Stimulated activated CD8-positive, alpha-beta memory T cell treated with anti-CD3 and anti-CD28 coated beads, Interleukin-12 subunit alpha, Interleukin-12 subunit beta, amount 100 ng/mL, for 1 hour (primary cell): ENCODE measurements at places on chromosomes 7 and 10.

DNA sequence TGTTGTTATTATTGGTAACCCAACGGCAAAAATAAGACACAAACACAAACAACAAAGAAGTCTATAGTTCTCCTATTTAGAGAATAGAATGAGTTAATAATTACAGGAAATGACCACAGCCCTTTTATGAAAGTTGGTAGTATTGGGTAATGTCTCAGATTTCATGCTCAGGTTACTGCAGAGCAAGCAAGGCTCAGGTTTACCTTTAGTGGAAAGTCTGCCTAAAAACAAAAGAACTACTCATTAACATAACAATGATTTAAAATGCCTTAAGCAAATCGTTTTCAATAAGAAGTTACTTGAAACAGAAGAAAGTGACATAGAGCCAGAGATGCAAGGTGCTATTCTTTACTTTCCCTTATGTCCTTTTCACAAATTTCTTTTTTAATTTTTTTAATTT is 441.2 kb downstream of the PLXDC2 start:
- no peak for DNase-seq

DNA sequence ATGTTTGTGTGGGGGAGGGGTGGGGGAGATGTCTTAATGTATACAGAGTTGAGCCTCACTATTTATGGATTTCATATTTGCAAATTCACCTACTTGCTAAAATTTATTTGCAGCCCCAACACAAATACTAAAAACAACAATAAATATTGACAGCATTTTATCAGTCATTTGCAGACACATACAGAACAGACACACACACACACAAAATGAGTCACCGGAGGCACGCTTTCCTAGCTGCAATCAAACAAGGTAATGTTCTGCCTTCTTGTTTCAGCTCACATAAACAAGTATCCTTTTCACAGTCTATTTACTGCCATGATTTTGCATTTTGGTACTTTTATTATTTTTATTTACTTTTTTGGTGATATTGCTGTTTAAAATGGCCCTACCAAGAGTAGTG is 88.5 kb downstream of the IPMK start:
- DNase-seq: no peak

- no peak for DNase-seq
Measured at GRCh38 chr7:54987772-54988171, 31.0 kb upstream of the EGFR start.

DNA sequence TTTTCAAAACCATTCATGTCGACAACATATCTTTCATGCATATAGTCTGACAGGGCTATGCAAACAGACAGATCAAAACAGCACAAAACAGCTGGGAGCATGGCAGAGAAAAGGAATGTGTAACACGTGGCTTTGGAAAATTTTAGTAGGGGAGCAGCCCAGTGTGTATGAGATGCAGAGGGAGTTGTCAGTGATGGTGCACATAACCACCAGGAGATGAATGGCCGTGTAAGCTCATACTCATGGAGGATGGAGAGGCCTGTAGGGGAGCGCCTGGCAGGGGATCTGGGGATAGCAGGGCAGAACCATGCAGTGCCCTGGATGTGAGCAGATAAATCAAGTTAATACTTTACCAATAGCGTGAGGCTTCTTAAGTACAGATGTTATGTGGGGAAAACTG is 45.7 kb downstream of the RHOBTB1 start:
- no peak for DNase-seq

DNA sequence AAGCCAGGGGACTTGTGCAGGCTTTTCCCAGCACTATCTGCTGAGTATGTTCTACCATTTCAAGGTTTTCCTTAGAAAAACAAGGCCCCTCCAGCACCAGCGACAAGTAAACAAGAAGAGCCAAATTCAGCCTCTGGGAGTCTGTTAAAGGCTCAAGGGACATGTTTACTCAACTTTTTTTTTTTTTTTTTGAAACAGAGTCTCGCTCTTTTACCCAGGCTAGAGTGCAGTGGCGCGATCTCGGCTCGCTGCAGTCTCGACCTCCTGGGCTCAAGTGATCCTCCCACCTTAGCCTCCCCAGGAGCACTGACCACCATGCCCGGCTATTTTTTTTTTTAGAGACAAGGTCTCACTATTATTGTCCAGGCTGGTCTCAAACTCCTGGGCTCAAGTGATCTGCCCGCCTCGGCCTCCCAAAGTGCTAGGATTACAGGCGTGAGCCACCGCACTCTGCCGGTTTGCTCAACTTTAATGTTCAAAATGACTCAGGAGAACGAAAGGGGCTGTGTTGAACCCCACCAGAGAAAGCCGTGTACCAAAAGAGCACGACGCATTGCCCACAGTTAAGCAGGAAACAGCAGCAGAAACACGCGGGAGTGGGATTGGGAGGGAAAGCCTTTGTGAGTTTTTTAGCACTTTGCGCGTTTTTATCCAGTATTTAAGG is 772 bp downstream of the PRDX3 start:
- DNase-seq: no peak

DNA sequence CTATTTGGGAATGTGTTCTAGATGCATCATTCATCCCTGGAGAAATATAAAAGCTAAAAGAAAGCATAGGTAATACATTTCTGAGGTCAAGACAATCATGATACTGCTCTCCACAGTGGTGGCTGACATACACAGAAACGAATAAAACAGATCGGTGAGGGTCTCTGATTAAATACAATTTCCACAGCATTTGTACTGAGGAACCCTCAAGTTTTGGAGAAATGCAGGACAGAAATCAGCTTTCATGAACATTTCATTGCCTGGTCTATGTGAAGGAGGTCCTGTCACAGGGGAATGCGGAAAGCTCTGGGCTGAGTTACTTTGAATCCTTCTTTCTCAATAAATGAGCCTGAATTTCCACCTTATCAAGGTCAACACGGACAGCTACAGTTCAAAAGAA is 67.9 kb upstream of the ITGB1 start:
- no peak for DNase-seq

DNA sequence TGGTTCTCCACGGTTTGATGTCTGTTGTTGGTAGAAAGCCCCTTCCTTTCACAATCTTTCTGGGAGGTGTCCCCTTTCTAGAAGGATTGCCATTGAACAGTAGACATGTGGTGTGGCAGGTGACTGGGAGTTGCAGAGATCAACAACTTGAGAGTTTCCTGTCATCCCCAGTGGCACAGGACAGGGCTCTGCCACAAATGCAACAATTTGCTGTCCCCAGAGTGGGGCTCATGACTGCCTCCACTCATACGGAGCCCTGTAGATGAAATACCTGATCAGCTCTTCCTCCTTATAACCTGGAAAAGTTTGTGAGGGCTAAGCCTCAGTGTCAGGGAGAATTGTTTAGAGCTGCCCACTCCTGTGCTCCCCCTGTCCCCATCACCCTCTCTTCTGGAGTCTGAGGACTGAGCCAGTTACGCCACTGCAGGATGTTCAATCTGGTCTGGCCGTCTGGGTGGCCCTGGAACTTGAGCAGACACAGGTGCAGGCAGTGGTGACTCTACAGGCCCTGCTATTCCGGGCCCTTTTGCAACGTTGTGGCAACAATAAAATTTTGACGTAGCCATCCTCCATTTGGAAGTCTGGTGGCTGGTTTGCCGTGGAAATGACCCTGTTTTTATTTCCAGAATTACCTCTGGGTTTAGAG is 6.5 kb downstream of the DBNL start:
- no peak for DNase-seq

DNA sequence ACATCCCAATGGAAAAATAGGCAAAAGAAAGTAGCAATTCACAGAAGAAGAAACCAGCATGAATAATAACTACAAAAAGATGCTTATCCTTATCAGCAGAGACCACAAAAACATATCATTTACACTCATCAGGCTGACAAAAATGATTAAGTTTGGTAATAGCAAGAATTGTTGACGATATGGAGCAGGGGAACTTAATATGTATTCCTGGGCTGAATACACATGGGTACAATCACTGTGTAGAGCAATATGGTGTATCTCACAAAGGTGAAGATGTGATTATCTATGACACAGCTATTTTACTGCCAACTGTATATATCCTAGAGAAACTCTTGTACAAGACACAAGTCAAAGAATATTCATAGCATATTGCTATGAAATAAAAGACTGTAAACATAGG is 141.8 kb upstream of the NOBOX start:
- no peak for DNase-seq

- no peak for DNase-seq
Measured at GRCh38 chr7:155011086-155011485, 8.2 kb upstream of the PAXIP1 start.

GRCh38 chr10:74932648-74933047 is 106.2 kb downstream of the KAT6B start:
- no peak for DNase-seq

- no peak for DNase-seq
Measured at GRCh38 chr10:31830887-31831286, 97.7 kb downstream of the ARHGAP12 start.

DNA sequence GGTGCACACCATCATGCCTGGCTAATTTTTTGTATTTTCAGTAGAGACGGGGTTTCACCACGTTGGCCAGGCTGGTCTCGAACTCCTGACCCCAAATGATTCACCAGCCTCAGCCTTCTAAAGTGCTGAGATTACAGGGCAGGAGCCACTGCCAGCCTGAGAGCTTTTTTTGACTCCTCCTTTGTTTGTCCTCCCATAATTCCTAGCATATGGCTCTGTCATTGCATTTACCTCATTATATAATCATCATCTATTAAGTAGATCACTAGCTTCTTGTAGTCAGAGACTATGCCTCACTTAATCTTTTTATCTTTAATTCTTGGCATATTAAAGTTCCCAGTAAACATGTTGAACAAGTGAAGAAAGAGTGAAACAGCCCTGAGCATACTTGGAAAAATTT is 82.1 kb downstream of the CPEB3 start:
- DNase-seq: no peak

- no peak for DNase-seq
Measured at GRCh38 chr10:21315645-21316220, 209.7 kb downstream of the SKIDA1 start.

DNA sequence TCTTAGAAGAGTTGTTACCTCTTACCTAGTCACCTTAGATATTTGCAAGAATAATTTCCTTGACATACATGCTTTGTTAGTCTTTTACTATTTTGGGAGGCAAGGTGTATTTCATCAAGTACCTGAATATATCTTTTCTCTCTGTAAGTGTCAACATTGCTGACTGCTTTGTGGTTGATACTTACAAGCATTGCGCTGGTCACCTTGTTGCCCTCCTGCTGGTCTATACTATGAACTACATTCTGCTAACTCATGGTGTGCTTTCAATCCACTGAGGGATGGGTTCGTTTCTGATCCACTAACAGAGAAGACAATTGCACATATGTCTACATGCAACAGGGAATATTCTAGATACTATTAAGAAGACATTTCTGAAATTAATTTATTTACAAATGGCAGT is 837.8 kb upstream of the COBL start:
- no peak for DNase-seq

DNA sequence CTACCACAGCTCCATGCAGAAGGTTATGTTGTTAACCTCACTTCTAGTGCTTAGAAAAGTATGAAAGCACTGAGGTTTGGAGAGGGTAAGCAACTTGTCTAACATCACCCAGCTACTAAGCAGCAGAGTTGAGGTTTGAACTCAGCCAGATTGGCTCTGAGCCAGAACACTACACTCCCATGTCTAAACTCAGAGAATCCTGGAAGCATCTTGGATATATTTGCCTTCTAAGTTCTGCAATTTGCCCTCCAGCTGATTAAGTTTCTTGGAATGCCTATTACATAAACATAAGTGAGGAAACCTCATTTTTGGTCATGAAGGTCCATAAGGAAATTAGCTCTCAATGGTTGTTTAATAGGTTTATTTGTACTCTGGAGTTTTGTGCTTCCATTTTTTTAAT is 78.1 kb upstream of the PHYHIPL start:
- DNase-seq: no peak

DNA sequence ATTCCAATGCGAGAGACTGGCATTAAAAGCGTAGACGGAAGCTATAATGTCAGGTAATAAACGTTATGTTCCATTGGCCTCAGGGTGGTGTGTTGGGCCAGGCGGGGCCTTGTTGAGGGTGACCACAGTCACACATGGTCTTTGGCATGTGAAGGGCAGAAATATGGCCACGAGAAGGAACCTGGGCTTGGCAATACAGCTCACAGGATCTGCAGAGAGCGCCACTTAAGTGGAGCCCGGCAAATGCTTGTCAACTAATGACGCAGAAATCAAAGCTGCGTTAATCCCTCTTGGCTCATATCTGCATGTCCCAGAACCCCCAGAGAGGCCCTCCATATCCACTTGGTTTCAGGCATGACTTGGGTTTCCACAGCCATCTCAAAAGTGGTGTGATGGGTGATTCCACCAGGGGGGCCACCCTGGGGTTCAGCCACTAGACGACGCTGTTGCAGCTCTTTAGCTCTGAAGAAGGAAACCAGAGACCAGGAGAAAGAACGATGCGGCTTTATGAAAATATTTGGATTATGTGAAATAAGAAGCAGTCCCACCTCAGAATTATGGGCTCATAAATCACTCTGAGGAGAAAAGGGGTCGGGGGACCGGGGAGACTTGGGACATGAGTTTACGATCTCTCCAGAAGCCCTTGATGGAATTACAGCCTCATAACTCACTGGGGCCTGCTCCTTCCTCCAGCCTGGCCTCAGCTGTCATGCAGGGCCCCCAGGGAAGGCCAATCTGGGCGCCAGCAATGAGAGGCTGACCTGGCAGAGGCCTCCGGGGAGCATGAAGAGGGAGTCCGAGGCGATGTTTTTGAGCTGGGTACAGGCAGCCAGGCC is 462.5 kb downstream of the PLXNA4 start:
- no peak for DNase-seq

DNA sequence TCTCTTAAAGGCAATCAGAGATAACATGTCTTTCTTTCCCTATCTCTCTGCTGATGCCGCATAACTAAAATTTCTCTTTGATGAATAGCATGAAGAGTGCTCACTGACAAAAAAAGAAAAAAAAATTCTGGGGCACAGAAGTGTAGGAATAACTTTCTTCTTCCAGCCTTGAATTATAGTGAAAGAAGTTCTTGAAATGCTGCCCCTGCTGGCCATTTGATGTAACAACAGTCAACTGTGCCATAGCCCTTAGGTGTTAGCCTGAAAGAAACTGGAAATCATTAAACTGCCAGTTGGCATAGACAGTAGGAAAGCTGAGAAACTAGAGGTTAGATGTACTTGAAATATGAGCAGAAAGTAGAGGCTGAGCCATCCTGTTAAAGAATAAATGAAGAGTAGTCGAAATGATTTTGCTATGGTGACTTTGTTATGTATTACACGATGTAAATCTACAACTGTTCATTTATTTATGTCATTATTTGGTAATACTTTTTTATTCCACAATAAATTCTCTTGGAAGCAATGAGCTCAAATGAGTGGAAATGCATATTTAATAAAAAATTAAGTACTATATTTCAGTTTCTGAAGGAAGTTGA is 48.3 kb upstream of the FAM171A1 start:
- DNase-seq: no peak

DNA sequence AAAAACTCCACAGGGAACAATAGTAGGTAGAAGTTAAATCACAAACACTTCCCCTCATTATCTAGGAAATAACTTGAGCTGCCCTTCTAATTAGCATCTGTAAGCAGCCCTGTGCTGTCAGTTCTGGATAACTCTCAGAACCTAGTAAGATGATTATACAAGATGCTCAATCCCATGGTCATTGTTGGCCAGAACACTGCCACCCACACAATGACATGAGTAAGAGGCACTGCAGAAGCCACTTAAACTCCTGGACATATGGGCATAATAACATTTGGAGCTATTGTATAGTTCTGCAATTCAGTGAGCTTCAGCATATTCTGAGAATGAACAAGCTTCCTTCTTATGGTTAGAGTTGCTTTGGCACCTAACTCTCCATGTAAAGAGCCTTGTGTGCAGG is 153.8 kb downstream of the PLPP4 start:
- no peak for DNase-seq

- no peak for DNase-seq
Measured at GRCh38 chr7:89072081-89072480, 276.5 kb upstream of the TEX47 start.

GRCh38 chr7:86747698-86748097 is 104.0 kb downstream of the GRM3 start:
- no peak for DNase-seq
